CD4-positive, alpha-beta T cell treated with Interleukin-6 for 4 hours (primary cell): ENCODE measurements at places on chromosomes 1 and 21.

DNA sequence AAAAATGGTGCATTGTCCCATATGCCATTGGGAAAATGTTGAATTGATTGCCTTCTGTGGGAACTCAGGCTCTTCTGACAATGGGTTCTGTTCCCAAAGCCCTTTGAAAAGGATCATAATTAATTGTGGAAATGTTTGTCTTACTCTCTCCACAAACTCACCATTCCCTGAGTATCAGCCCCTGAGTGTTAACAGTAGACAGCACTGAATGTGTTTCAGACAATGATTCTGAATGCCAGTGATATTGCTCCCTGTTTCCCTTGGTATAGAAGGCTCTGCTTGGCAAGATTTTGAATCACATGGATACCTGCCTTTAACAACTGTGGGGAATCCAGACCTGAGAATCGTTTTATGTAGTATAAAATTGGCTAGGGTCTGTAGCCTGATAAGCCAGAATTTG lies 1096.8 kb downstream of the ADGRL2 start:
- no peak for DNase-seq

DNA sequence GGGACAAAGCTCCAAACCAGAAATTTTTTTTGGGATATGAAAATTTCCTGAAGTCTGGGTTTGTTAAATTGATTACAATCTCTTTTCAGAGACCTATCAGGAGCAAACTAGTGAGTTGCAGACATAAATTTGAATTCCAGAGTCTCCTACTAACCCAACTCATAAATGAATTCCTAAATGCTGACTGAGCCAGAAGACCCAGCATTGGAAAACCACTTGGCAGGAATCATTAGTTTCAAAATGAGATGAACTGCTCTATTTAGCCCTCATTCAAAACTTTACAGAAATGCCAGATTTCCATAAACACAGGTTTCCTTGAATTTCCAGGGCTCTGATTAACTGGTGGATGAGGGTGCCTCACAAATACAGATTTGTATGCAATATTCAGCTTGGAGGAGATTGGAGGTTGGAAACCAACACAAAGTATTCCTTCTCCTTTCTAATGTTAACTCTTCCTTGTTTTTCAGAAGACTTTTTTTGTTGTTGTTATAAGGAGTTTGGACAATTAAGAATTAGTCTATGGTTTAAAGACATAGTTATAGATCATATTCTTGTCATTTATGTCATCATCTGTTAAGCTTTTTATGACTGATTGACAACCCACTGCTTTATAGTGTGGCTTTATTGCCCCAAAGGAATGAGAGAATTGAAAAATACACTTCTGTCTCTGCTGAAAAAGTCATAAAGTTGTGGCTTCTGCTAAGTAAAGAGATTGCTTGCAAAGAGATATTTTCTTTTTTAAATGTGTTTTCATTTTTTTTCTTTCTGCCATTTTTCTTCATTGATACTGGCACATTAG lies 222.8 kb downstream of the HLX start:
- no peak for DNase-seq

GRCh38 chr1:6534248-6534822 lies 20.0 kb downstream of the NOL9 start:
- DNase-seq = no peak

GRCh38 chr1:193118194-193118593 lies 3.6 kb upstream of the CDC73 start:
- DNase-seq = no peak

GRCh38 chr1:74324684-74325448 lies 89.7 kb downstream of the TNNI3K start:
- no peak for DNase-seq
